ENCODE measurements at places on chromosomes 4 and X.

GRCh38 chrX:120504569-120504968, 35.5 kb upstream of the LAMP2 start:
- no peak for DNase-seq

GRCh38 chrX:102712216-102712966, at the start of gene GPRASP2:
Gene GPRASP2, plus strand, starts transcription at chrX:102712448. Its CDS starts 2,422 bp downstream, at chrX:102714870.
- no peak for DNase-seq

GRCh38 chrX:69290292-69290691, 125.0 kb upstream of the PJA1 start:
- DNase-seq = no peak

- no peak for DNase-seq
Observed at GRCh38 chrX:23127586-23127985, 127.8 kb downstream of the DDX53 start.

- peak; percentile 73 for DNase-seq
Observed at GRCh38 chr4:100095729-100096595, 94.3 kb downstream of the DDIT4L start.

- no peak for DNase-seq
Observed at GRCh38 chr4:114601304-114602052, 2.9 kb downstream of the UGT8 start.

DNA sequence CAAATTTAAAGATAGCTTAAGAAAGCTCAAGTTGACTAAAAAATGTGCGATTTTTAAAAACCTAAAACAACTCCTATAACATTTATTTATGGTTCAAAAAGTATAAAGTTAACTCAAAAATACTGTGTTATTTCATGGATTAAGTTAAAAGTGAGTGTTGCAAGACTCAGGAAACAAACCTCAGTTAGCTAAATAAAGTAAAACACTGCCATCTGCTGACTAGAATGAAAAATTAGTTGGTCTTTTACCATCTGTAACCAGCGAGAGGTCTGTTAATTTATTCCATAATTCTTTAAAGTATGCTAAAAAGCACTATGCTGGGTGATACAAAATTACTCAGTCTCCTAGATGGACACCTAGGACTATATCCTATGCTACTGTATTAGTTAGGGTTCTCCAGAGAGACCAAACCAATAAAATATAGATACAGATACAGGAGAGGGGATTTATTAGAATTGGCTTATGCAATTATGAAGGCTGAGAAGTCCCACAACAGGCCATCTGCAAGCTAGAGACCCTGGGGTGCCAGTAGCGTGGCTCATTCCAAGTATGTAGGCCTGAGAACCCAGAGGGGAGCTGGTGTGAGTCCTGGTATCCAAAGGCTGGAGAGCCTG, 4.9 kb upstream of the WDFY3 start:
- no peak for DNase-seq

- DNase-seq = no peak
Observed at GRCh38 chr4:15348236-15348635, 79.6 kb upstream of the C1QTNF7 start.

- DNase-seq = no peak
Observed at GRCh38 chr4:5365071-5366008, 314.1 kb downstream of the STK32B start.

GRCh38 chrX:43357741-43358140, 298.4 kb upstream of the MAOA start:
- DNase-seq = no peak

- no peak for DNase-seq
Observed at GRCh38 chr4:77777135-77777807, 41.9 kb downstream of the CNOT6L start.

- DNase-seq = no peak
Observed at GRCh38 chr4:14596437-14596836, 405.8 kb upstream of the CPEB2 start.
